ENCODE measurements at places on chromosomes 4 and X. TPM values are rescaled to one million over a fixed set of nuclear protein-coding genes. Genes with fewer than 3 reads are reported as not detected.

SORCS2 gene
- 0.21 TPM for total RNA-seq

CYSLTR1 gene
- total RNA-seq = 0.49 TPM

- no peak for DNase-seq
Measured at GRCh38 chr4:130092187-130093015, 996.4 kb downstream of the C4orf33 start.

DOK7 gene
- 0.24 TPM for total RNA-seq

- no peak for DNase-seq
Measured at GRCh38 chr4:78864405-78865024, 74.7 kb downstream of the PAQR3 start.

GRCh38 chr4:81905971-81906370 lies 434.3 kb upstream of the RASGEF1B start:
- DNase-seq = no peak

DNA sequence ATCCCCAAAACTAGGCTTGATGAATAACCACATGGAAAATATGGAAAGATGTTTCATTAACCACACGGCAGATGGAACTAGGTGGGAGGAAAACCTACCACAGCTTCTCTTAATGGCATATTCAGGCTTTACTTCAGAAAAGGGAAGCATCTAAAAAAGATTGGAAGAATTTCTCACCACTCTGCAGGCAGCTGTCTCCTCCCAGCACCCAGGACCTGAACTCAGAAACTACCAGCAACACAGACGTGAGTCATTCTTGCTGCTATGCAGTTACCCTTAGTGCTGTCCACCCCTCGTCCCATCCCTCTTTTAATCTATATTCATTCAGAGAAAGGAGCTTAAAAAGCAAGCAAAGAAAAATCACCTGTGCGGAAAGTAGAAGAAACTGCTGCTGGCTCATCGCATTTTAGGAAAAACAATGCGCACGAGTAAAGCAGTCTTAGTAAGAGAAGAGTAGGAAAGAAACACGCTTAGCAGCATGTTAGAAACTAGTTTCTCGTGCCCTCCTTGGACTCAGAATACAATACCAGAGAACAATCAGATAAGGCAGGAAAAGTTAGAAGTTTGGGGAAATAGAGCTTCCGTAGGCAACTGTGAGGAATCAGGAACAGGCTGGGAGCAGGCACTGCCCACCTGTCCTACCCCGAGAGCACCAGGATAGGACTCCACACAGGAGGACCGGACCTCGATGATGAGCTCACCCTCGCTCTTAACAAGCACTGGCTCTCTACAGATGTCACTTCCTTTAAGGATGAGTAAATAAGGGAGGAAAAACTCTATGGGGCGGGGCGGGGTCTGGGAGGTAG lies 48.1 kb upstream of the ENPP6 start:
- no peak for DNase-seq

SPATA18 gene
- total RNA-seq = 10.7 TPM

DNA sequence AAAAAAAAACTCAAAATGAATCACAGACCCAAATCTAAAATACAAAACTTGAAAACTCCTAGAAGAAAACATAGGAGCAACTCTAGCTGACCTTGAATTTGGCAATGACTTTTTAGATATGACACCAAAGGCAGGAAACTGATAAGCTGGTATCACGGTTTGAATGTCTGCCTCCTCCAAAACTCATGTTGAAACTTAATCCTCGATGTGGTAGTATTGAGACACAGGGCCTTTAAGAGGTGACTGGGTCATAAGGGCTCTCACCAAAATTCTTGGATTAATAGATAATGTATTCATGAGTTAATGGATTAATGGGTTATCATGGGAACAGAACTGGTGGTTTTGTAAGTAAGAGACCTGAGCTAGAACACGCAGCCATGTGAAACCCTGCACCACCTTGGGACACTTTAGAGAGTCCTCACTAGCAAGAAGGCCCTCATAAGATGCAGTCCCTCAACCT lies 40.5 kb downstream of the FRYL start:
- DNase-seq = no peak

GRCh38 chrX:97539970-97540519 lies 656.3 kb downstream of the RPA4 start:
- DNase-seq = no peak

GRCh38 chr4:6538575-6538974 lies 36.4 kb upstream of the MAN2B2 start:
- no peak for DNase-seq

DNA sequence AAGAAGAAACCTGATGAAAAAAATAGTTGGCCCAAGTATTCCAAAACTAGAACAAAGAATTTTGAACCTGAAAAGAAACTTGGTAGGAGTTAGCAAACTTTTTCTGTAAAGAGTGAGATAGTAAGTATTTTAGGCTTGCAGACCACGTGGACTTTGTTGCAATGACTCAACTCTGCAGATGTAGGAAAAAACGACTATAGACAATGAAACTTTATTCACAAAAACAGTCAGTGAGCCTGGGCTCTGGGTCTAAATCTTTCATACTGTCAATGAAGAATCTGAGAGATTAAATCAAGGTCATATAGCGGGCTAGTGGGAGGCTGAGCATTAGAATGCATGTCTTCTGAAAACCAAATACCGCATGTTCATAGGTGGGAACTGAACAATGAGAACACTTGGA lies 23.0 kb downstream of the SH3D19 start:
- no peak for DNase-seq

Measured in left colon (tissue), 2 donors.